ENCODE measurements at places on chromosomes 13 and 19.

- DNase-seq: no peak
Measured at GRCh38 chr13:75181906-75182305, 300.1 kb downstream of the TBC1D4 start.

DNA sequence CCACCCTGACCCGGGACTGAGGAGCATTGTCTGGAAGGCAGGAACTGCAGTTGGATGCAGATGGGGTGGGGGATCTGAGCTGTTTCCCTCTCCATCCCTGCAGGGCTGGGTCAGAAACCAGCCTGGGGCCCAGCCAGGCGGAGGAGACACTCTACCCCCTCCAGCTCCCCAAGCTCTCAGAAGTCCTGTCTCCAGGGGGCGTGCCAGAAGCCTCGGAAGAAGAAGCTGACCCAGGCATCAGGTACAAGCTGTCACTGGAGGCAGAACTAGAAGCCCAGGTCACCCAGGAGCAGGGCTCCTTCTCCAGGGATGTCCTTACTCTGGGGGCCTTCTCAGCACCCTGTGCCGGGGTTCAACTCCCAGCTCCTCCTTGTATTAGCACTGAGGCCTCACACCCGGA, 15.5 kb downstream of the SIX5 start:
- no peak for DNase-seq

DNA sequence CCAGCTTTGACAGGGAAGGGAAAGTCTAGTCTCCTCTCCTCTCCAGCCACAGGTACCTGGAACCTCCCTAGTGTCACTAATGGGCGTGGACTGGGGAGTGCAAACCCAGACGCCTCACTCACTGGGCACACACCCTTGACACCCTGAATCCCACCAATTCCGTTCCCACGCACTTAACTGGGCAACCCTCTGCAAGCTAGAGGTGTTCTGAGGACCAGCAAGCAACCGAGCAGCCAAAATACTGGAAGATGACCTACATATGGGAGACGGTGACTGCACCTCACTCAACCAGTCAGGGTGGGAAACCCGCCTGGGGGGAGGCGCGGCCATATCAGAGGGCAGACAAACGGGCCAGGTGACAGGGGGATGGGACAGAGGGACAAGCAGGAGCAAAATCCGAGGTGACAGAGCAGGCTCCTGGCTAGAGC, 991 bp downstream of the ABHD17A start:
- no peak for DNase-seq

- no peak for DNase-seq
Measured at GRCh38 chr13:112974125-112974524, 5.1 kb downstream of the MCF2L start.

DNA sequence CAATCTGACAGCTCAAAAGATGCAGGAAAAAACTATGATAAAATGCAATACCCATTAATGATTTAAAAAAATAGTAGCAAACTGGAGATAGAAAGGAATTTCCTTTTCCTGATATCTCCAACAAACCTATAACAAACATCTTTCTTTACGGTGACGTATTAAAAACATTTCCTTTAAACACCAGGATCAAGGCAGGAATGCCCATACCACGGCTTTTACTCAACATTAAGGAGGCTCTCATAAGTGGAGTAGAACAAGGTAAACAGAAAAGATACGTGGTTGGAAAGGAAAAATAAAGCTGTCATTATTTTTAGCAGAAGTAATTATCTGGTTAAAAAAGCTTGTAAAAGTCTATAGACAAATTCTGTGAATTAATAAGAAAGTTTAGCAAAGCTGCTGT, 61.1 kb downstream of the MIPEP start:
- no peak for DNase-seq

DNA sequence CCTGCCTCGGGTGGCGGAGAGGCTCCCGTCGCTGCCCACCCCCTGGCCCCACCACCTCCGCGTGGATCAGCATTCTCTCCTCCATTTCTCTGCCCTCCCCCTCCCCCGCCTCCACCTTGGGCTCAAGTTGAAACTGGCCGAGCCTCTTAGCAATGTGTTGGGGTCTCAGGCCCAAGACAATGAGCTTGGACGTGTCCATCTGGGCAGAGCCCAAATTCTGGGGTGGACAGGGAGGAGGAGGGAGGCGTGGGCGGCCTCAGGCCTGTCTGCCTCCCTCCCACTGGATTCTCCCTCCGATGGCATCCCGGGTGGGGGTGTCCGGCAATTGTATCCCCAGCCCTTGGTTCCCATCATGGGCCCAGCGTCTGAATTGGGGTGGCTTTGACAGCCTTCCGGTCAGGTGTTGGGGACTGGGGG, 1.2 kb downstream of the CELF5 start:
- no peak for DNase-seq

All from T-helper 2 cell (primary cell).